ENCODE measurements at places on chromosomes 5 and 9. TPM values are rescaled to one million over a fixed set of nuclear protein-coding genes. Genes with fewer than 3 reads are reported as not detected.

The ACOT12 gene
- total RNA-seq: 0.31 TPM

The GKAP1 gene
- 8.0 TPM for total RNA-seq

The CRB2 gene
- not detected for total RNA-seq

The MZB1 gene
- 2.9 TPM for total RNA-seq

The ST8SIA4 gene
- total RNA-seq: 20.7 TPM

The STC2 gene
- total RNA-seq: under 0.01 TPM

The PCDHGA8 gene
- total RNA-seq: 0.10 TPM

The ALDH7A1 gene
- total RNA-seq: 0.31 TPM
